ENCODE measurements at places on chromosomes 6 and 20. TPM values are rescaled to one million over a fixed set of nuclear protein-coding genes. Genes with fewer than 3 reads are reported as not detected.

DNA sequence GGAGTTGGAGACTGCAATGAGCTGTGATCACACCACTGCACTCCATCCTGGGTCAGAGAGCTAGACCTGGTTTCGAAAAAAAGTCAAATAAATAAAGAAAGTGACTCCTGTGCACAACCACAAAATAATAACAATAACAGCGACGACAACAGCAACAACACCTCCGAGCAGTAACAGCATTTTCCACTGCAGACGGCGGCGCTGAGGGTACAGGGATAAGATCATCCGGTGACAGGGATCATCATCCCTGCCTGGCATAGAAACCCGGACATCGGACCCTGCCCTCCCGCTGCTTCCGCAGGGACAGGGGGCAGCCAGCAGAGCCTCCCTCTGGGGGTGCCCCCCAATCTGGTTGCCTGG is 11.5 kb downstream of the SRXN1 start:
- DNase-seq, result no peak

Gene POLR1H
- 23.9 TPM for total RNA-seq

Gene DPPA5
- not detected for total RNA-seq

DNA sequence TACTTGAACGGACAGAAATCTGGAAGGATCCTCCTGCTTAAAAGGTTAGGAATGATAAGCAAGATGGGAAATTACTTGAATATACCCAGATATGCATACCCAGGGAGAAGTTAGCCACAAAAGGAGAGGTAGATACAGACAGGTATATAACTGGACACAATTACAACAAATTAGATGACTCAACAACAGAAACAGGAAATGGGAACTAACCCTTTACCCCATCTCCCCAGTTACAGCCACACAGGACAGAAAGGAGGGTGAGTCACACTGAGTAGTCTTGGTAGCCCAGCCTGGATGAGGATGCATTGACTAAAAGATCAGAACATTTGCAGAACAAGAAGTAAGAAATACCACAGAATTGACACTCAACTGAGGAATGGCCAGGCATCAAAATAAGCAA is 61.2 kb downstream of the C6orf52 start:
- no peak for DNase-seq

Gene FLRT3
- total RNA-seq, result 10.1 TPM

DNA sequence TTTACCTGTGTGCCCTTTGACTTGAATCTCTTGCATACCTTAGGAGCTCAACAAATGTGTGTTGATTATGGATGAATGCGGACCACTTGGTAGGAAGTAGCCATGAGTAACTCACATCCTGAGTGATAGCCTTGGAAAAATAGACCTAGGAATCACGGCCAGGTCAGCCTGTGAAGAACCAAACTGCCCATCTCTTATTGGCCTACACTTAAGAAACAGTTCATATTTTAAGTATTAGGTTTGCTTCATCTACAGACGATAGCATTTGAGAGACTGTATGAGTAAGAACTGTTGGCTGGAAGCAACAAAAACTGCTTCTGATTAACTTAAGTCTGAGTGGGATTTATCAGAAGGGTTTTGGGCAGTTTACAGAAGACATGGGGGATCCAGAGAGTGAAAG is 320.1 kb upstream of the PRND start:
- no peak for DNase-seq

- DNase-seq, result no peak
These were observed 176.8 kb downstream of the CD83 start for GRCh38 chr6:14294270-14294951.

DNA sequence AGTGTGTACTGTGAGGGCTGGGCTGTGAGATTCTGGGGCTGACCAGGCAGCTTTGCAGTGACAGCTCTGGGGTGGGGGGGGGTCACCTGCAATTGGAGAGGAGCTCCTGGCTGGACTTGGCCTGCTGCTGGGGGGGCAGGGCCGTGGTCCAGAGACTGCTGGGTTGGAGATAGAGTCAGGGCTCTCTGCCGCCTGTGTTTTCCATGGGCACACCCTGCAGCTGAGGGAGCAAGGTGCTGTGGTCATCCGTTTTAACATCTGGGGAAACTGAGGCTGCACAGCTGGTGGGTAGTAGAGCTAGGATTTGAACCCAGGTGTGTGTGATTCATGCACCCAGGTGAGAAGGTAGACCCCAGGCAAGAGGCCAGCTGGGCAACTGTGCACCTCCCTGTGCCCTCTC is 7.3 kb downstream of the DLGAP4 start:
- no peak for DNase-seq

- DNase-seq, result no peak
These were observed 153.6 kb upstream of the QKI start for GRCh38 chr6:163260911-163261310.

GRCh38 chr6:149134511-149134933 is 183.0 kb upstream of the TAB2 start:
- no peak for DNase-seq

- DNase-seq, result no peak
These were observed 103.6 kb downstream of the KIF13A start for GRCh38 chr6:17883665-17884497.

DNA sequence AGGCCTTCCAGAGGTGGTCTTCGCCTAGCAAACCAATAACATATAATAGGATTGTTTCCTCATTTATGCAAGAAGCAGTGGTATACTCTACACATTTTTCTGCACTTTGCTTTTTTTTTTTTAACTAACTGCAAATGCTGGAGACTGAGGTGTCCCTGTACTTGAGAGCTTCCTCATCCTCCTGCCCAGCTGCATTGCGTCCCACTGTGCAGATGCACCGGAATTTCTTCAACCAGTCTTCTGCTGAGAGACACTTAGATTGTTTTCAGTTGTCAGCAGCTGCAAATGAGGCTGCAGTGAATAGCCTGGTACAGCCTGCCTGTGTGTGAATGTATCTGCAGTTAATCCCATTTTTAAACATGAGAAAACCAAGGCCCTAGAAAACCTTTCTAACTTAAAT is 11.5 kb downstream of the FGD2 start:
- DNase-seq, result no peak

DNA sequence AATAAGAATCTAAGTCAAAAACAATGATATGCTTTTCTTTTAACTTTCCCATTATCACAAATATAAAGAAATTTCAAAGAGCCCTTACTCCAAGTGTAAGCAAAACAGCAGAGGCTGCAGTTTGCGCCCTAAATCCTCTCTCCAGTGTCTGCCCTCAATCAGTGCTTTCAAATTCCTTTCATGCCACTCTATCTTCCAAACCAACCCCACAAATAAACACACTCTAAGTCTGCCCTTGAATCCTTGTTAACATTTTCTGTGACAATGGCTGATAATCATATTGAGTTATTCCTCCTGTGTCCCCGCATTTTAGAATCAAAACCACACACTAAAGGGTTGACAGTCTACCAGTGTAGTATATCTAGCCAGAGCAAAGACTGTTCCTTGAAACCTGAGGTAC is 317.9 kb upstream of the MARCKS start:
- no peak for DNase-seq

GRCh38 chr6:142400495-142400894 is 98.7 kb downstream of the ADGRG6 start:
- DNase-seq, result no peak

DNA sequence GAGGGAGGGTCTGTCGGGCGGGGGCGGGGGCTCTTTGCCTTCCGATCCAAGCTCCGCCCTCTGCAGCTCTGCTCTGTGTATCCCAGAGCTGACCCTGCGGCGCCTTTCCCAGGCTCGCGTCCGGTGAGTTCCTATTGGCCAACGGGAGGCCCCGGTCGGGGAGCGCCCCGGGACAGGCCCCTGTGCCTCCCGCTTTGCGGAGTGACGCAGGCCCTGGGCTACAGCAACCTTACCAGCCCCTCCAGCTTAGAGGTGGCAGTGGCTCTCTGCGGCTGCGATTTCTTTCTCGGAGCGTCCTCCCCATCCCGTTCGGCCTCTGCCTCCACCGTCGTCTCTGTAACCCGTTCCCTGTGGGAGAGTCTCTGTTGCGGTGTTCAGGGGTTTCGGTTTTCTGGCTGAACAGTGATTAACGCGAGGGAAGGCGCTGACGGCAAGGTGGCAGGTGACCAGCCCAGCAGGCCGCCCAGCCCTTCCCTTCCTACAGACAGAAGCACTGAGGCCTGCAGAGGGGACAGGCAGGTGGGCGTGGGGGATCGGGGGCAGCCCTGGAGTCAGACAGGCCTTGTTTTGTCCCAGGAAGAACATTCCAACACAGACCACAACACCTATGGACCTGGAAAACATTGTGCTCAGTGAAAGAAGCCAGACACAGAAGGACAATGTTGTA is 18.1 kb upstream of the CEBPB start:
- DNase-seq, result peak; percentile 93

- DNase-seq, result no peak
These were observed 78.5 kb upstream of the FRMD1 start for GRCh38 chr6:168157272-168158212.

- no peak for DNase-seq
These were observed at the start of gene POM121L2 for GRCh38 chr6:27312146-27312949. TSS of gene POM121L2 (minus strand) at chr6:27312273. CDS start at chr6:27312170, 103 bp downstream.

DNA sequence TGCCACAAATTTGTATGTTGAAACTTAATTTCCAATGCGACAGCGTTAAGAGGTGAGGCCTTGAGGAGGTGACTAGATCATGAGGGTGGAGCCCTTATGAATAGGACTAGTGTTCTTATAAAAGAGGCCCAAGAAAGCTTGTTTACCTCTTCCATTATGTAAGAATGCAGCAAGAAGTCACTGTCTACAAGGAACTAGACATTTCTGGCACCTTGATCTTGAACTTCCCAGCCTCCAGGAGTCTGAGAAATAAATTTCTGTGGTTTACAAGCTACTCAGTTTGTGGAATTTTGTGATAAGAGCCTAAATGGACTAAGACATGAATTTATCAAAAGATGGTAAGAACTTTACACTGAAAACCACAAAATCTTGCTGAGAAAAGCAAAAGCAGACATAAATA is 173.6 kb upstream of the SGK1 start:
- DNase-seq, result no peak

- DNase-seq, result no peak
These were observed 381.2 kb downstream of the C6orf118 start for GRCh38 chr6:164928057-164928727.

GRCh38 chr6:127547215-127547614 is 28.1 kb upstream of the MTCL3 start:
- DNase-seq, result no peak

DNA sequence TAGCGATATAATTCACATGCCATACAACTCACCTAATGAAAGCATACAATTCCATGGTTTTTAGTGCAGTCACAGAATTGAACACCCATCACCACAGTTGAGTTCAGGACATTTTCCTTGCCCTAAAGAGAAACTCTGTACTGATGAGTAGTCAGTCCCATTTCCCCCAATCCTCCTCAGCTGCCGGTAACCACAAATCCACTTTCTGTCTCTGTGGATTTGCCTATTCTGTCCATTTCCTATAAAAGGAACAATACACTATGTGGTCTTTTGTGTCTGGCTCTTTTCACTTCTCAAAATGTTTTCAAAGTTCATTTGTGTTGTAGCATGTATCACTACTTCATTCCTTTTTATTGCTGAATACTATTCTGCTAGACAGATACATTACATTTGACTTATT is 67.9 kb upstream of the TGM3 start:
- DNase-seq, result no peak

DNA sequence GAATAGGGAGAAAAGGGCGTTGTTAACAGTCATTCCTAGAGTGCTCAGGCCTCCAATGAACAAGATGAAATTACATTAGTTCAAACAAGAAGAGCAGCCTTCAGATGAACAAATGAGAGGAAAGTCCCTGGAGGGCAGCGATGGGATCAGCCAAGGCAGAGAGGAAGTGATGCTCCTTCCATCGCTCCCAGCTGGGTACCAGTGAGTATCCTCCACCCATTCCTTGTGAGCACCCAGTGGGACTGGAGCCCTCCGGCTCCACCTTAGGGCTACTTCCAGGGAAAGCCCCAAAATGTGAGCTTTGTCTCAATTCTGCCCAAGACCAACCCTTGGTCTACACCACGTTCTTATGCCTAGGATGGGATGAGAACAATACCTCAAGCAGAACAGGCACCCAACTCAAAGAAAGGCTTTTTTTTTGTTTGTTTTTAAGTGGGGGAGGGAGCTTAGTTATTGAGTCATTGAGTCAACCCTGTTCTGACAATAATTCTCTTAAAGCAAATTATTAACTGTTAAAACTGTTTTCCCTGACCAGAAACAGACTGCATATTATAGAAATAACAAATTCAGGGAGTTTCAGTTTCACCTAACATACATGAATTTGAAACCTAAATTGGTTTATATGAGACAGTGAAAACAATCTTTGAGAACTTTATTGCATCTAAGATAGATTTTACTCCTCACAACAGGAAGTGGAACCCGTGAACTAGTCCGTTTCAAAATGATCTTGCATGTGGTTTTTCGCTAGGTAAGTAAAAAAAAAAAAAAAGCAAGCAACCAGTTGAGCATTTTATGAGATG is 106.9 kb downstream of the IPCEF1 start:
- DNase-seq, result no peak

Gene LTB
- not detected for total RNA-seq

Gene ECT2L
- 0.23 TPM for total RNA-seq

DNA sequence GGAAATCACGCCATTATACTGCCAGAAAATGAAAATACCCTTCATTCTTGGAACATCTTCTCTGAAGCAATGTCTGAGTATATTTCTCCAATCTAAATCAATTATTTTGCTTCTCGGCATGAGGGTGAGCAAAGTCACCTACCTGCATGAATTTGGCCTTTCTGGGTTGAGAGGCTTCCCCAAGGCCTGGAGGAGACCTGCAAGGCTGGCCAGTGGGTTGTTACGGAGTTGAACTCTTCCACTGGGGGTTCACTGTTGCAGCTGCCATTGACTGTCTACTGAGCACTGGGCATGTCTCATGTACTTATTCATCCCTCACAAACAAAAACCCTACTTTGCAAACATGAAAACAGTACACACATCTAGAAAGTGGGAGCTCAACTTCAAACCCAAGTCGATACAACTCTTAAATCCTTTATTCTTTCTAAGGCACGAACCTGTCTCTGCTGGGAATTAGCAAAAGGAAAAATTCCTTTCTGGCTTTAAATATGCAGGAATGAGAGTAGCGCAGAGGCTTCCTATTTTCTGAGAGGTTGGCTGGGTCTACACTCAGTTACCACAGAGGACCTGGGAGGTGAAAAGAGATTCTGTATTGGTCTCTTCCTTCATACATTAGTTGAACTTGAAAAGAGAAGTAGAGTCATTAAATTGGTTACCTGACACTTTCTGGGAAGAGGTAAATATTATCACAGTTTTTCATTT is 87.6 kb upstream of the SGK1 start:
- no peak for DNase-seq

DNA sequence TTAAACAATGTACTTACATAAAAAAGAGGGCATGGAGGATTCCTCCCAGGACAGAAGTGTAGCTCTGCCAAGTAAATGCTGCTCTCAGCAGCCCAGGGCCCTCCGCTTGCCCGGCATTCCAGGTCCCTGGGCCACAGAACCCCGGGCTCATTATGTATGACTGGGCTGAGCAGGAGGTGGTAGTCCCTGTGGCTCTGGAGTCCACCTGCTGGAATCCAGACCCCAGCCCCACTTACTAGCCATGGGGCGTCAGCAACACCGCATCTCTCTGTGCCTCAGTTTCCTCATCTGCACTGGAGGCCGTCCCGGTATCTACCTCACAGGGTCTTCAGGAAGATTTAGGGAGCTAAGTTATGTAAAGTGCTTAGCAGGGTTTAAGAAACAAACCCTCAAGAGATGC is 55.4 kb downstream of the PSMG4 start:
- no peak for DNase-seq
